ENCODE measurements at places on chromosomes 16 and 17.

DNA sequence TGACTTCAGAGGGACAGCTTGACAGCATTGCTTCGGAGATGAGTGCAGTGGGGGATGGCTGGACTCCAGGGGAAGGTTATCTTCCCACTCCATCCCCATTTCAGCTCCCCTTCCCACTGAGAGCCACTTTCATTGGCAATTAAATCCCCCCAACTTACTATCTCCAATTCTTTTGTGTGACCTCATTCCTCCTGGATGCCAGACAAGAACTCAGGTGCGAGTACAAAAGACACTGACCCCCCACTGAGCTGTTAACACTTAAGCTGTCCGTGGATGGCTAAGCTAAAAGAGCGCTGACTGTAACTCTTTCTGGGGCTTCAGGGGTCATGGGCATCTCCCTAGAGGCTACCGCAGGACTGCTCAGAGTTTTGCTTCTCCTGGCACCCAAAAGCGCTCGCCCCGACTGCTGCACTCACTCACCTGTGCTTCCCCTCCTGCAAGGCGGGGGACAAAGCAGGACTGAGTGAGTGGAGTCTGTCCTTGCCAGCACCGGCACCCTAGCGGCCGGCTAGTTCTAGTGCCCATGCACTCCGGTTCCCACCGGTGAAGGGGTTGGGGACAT, 44.8 kb upstream of the FBXO47 start:
- no peak for DNase-seq

DNA sequence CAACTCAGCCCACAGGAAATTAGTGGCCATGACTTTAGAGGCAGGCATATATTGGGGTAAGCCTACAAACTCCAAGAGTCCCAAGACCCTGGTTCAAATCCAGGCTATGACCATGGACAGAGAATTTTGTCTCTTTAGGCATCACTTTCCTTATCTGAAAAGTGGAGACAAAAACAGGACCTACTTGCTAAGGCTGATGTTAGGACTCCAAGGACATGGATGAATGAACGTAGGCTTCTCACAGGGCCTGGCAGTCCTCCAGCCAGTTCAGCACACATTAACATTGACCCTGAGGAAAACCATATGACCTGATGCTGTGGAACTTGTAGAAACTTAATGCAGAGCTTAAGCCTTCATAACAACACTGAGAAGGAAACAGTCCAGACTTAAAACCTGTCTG, 1.4 kb downstream of the FKBP10 start:
- no peak for DNase-seq

DNA sequence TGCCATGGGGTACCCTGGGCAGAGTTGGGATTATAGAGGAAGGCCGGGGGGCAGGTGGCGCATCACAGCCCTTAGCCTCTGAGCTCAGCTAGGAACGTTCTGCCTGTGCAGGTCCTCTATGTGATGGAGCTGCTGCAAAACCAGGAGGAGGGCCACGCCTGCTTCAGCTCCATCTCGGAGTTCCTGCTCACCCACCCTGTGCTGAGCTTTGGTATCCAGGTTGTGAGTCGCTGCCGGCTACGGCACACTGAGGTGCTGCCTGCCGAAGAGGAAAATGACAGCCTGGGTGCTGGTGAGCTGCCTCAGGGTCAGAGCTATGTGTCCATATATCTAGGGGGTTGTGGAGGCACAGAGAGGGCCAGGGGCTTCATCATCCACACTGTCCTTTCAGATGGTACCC, 5.8 kb upstream of the NRN1L start:
- DNase-seq: no peak

DNA sequence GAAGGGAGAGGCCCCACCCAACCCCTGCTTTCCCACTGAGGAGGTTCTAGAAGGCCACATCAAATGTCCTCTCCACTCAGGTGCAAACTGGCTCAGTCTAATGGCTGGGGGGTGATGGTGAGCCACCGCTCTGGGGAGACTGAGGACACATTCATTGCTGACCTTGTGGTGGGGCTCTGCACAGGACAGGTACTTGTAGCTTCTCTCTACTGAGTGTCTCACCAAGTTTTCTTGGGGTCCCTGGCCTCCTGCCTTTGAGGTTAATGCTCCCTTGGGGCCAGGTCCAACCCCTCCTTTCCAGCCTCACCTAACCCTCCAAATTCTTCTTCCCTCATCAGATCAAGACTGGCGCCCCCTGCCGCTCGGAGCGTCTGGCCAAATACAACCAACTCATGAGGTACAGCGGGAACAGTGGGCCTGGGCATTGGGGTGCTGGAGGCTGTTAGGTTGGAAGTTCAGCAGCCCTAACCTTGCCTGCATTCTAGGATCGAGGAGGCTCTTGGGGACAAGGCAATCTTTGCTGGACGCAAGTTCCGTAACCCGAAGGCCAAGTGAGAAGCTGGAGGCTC, 5.7 kb downstream of the ENO3 start:
- peak; percentile 64 for DNase-seq

Data from activated CD4-positive, alpha-beta T cell treated with anti-CD3 and anti-CD28 coated beads, Interleukin-2, amount 50 U/mL, for 48 hours (primary cell).